ENCODE measurements at places on chromosomes 4 and X.

- no peak for DNase-seq
Measured at GRCh38 chrX:121782976-121783375, 735.6 kb downstream of the GLUD2 start.

- no peak for DNase-seq
Measured at GRCh38 chrX:53087388-53087831, 5.2 kb downstream of the TSPYL2 start.

- no peak for DNase-seq
Measured at GRCh38 chr4:36177946-36178345, 66.4 kb downstream of the ARAP2 start.

DNA sequence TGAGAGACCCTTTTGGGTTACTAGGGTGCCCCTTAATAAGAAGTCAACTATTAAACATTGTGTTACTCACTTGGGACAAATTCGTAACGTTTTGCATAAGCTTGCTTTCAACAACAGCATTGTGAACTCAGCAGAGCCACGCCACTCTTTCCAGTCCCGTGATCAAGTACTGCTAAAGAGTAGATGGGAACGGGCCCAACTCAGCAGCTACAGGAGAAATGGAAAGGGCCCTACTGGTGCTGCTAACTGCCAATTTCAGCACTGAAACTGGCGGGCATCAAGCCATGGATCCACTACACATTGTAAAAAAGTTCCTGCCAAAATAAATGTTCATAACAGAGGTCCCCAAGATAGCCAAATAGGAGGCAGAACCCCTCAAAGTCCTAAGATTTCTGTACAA is 19.0 kb upstream of the DHX15 start:
- DNase-seq = no peak

DNA sequence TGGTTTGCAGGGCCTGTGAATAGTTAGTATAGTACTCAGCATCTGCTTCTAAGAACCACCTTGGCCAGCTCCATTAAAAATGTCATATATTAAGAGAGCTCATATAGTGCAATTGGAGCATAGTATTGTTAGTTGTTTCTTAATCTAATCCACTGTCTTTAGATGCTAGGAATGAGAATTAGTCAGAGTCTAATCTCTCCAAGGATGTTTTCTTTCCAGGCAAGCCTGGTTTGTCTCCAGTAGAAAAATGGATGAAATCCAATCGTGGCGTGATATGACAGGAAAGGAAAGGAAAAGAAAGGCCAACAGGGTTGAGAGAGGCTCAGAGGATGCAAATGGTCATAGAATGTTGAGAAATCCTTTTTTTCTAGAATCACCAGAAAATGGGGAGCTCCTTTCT is 15.0 kb upstream of the TMEM164 start:
- DNase-seq = no peak

DNA sequence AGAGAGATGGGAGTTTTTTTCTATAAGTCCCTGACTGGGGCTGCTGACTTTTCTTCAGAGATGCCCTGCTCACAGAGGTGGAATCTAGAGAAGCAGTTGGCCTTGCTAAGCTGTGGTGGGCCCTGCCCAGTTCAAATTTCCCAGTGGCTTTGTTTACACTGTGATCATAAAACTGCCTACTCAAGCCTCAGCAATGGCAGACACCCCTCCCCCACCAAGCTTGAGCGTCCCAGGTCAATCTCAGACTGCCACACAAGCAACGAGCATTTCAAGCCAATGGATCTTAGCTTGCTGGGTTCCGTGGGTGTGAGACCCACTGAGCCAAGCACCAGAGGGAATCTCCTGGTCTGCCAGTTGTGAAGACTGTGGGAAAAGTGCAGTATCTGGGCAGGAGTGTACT is 199.8 kb upstream of the WDFY3 start:
- no peak for DNase-seq

- DNase-seq = no peak
Measured at GRCh38 chrX:19774905-19775304, 112.5 kb downstream of the SH3KBP1 start.

GRCh38 chr4:112284662-112285411 is 867 bp downstream of the TIFA start:
- DNase-seq = peak; percentile 43

DNA sequence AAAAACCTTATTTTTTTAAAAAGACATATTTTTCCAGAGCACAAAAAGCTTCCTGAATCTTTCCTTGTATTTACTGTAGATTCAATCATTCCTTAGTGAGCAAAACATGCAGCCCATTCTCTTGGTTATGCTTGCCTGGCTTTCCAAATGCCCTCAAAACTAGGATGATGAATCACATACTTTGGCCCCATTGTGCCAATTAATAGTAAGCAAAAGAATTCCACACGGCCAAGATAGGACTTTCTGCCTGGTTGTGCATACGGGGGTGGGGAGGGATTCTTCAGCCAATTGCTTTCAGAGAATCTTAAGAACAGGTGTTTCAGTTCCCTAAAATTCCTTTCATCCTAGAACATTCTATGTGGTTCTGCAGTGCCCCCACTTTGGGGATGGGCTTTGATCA is 7.0 kb downstream of the RAI2 start:
- DNase-seq = no peak

DNA sequence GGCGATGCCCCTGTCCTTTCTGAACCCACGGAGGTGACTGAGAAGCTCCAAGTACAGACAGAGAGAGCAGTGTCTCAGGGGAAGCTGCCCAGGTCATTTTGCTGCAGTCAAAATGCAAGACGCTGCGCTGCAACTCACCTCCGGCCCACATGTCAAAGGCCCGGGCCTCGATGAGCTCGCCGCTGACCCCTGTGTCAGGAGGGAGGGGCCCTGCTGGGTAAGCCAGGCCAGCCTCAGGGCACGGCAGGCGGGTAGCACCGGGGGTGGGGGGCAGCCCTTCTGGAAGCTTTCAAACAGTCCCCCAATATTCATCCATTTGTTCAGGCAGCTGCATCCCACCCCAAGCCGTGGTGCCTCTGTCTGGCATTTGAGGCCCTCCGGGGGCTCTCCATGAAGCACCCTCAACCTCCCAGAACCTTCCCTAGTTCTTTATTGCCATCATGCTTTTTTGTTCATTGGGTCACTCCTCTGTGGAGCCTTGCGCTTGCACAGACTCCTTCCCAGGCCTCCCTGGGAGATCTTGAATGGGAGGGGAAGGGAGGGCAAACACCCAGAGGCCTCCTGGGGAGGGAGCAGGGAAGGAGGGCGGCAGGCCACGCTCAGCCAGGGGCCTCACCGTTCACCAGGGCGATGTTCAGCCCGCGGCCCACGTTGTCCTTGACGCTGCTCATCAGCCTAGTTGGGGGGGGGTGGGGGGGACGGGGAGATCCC is 8.2 kb downstream of the FAM3A start:
- no peak for DNase-seq

DNA sequence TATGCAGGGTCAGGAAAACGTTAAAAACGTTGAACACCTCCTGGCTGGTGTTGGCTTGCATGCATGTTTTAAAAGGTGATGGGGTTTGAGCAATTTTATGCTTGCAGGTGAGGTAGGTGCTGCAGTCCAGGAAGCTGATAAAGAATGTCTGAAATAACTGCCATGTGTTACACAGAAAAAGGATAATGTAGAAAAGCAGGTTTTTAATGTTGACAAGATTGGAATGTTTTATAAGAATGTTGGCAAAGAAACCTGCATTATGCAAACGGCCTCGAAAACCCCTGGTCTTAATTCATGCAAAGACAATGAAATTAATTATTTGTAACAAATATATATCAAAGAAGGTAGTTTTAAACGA is 723.7 kb upstream of the AGA start:
- no peak for DNase-seq

DNA sequence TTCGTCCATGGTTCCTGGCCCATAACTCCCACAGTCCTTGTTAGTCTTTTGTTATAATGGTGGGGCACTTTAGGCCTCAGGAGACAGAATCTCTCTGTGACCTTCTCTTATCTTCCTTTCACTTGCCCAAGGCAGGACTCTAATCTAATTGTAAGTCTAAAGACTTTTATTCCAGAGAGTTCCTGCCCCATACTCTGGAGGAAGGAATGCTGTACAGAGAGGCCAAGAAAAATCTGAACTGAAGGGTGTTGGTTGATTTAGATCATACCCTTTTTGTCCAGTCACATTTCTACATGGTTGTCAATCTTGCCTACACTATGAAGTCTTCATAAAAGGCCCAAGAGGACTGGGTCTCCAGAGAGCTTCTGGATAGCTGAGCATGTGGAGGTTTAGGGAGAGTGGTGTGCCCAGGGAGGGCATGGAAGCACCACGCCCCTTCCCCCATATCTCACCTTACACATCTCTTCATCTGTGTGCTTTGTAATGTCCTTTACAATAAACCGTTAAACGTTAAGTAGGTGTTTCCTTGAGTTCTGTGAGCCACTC is 84.5 kb downstream of the AFF1 start:
- DNase-seq = no peak

DNA sequence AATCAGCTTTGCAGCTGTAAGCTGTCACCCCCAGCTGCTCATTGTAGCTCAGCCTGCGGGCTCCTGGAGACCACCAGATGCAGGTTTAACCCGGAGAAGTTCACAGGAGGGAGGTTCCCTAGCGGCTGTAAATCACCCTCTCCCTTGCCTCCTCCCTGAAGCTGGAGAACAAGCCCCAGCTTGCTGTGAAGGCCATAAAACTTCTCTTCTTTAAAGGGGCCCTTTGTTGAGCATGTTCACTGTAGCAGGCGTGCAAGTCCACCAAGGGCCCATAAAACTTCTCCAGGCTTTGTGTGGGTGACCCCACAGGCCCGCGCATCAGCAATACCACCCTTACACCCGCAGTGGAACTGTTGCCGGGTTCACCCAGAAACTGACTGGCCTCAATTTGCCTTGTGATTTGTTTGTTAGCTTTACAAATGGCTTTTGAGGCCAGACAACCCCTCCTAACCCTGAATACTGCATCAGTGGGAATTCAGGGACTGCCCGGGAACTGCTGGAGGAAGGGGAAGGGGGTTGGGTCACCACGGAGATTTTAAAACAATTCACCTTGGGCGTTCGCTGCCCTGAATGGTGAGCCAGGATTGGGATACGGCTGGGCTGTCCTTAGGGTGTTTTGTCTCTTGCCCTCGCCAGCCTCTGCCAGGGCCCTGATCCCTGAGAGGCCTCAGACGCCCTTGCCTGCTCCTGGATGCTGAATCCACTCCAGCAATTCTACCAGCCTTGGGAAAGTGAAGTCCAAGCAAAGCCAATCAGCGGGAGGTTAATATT is 49.5 kb upstream of the ATP6AP2 start:
- DNase-seq = no peak

- DNase-seq = peak; percentile 61
Measured at GRCh38 chrX:65587616-65588526, 53.3 kb upstream of the LAS1L start.

DNA sequence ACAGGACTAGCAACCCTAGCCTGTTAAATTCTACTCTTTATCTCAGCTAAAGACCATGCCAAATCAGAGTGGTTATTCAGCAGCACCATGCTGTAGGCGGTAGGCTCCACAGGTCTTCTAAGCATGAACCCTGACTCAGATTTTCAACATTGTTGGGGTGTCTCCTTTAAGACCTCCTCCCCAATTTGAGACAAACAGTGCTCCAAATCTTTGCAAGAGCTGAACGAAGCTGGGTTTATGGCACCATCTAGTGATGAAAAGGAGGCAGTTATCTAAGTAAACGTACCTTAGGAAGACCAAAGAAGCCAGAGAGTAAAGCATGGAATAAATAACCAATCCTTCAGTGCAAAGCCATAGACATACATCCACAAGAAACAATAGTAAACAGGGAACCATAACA is 334.5 kb upstream of the SLC7A11 start:
- peak; percentile 16 for DNase-seq
